Right lung (tissue), 10 donors: ENCODE measurements at places on chromosomes 1 and 21.
A peak's percentile ranks its signal among the peaks of the same experiment; 100 is the strongest.

DNA sequence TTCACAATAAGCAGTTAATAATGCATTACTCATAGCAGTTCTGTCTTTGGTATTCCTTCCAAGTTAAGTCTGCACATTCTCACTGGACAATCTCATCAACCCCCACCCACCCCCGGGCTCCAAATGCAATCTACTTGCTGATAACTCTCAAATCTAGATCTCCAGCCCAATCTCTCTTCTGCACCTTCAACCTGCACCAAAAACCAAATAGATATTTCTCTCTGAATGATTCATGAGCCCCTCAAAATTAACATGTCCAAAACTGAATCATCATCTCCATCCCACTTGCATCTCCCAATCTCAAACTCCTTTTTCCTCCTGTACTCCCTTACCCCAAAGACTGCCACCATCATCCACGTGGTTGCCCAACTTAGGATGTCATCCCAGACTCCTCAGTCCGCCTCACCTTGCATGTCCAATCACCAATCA lies 2.7 kb downstream of the DOCK7 start:
- no peak for DNase-seq

GRCh38 chr1:3172431-3173380 lies 103.7 kb downstream of the PRDM16 start:
- no peak for DNase-seq

DNA sequence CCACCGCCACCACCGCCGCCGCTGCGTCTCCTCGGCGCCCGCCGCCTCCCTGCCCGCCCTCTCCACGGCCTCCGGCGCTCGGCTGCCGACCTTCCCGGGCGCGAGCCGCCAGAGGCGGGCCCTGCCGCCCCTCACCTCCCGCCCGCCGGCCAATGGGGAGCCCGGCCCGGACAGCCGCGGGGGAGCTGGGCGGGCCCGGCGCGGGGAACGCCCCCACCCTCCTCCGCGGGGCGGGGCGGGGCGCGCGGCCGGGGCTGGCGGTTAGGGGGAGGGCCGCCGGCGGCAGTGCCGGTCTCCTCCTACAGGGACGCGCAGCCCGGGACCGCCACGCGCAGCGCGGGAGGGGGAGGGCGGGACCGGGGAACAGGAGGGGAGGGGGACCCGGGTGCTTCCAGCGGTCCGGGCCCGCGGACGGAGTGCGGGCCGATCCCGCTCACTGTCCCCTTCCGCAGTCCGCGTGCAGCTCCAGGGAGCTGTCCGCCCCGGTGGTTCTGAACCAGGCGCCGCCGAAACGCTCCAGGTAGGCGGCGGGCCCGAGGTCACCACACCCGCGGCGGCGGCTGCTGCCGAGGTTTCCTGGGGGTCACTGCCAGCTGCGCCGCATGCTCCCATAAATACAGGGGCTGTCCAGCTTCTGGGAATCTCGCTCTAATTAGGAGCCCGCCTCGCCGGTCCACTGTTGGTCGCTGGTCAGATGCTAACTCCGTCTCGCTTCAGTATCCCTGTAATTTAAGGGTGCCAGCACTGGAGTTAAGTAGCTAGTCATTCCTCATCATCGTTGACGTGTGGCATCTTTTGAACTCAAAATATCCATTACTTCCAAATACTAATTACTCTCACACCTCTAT lies at the start of gene PGBD5:
Gene PGBD5, minus strand, starts transcription at position 87 of the 848 bp plus-strand sequence. CDS start 404 bp downstream, outside the sequence.
- peak; percentile 83 for DNase-seq

GRCh38 chr21:29654855-29655254 lies 284.9 kb downstream of the GRIK1 start:
- no peak for DNase-seq

DNA sequence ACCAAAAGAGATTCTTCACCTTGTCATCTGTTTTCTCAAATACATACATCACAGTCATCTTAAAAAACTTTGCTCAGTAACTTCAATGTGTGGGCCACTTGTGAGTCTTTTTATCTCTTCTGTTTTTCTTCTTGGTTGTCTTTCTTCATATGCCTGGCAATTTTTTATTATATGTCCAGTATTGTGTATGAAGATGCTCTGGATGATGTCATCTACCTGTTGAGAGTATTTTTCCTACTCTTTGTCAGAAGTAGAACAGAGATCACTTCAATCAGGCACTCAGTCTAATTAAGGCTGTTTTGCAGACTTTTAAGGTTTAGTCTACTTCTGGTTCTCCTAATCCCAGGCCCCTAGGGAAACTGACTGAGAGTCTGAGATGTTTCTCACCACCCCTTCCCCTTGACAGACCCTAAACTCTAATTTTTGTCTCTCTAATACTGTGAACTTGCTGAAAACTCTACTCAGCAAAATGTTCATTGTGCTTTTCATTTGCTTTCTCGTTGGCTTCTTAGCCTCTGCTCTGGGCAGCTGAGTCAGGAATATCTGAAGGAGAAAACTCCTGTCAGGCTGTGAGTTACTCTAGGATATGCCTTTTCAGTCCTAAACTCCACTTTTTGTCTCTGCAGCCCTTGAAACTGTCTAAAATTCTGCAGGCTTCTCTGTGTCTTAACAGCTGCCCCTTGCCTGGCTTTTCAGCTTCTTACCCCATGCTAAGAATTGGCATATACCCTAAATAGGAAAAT lies 33.0 kb upstream of the DNAJC6 start:
- DNase-seq = no peak

DNA sequence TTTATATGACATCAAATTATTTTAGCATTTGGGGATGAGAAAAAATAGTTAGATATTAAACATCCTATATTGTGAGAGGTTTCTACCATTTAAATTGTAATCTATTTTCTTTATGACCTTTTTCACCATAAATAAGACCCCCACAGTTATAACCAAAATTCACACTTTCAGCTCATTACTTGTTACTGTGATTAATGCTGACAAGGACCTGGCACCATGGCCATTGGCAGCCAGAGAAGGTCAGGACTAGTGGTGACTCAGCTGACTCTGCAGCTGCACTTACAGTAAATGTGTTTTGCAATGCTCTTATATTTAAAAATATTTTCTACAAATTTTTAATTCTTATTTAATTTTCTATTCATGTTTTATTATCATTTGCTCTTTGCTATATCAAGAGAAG lies 133.3 kb upstream of the C1orf105 start:
- DNase-seq = no peak

DNA sequence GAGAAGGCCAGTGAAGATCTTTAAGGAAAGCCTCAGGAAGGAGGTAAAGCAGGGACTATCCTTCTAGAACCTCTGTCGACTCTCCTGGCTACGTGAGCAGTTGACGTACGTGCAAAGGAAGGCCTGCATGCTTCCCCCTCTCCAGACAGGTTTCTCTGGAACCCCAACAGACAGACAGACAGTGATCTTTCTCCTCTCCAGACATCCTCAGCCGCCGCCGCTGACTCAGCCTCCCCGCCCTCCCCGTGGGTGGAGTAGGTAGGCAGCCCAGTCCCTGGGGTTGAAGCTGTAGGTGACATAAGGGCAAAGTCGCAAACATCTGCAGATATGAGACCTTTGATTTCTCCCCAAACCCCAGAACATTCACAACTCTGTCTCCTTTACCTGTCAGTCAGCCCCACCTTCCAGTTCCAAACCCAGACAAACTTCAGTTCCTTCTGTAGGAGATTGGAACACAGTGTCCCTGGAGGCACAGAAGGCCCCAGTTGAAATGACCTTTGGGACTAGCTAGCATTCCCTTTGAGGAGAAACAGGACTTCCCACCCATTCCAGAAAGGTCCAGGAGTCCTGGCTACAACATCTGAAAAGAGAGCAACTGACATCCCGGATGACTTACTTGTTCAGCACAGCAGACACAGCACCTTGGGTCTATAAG lies 146.0 kb upstream of the JUN start:
- no peak for DNase-seq

DNA sequence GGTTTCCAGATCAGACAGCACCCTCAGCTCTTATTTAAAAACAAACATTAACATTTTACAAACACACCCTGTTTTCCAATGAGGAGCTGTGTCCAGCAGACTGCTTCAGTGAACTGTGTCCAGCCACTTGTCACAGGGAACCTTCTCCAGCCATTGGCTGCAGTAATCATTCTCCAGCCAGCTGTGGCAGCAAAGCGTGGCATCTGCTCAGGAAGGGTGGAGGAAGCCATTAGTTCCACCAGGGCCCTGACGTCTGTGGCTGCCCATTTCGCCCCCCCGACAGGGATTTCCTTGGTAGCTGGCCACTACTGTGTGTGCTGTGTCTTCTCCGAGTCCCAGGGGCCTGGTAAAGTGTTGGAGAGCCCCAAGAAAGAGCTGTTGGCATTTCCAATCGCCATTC lies 62.9 kb upstream of the SELENON start:
- no peak for DNase-seq

DNA sequence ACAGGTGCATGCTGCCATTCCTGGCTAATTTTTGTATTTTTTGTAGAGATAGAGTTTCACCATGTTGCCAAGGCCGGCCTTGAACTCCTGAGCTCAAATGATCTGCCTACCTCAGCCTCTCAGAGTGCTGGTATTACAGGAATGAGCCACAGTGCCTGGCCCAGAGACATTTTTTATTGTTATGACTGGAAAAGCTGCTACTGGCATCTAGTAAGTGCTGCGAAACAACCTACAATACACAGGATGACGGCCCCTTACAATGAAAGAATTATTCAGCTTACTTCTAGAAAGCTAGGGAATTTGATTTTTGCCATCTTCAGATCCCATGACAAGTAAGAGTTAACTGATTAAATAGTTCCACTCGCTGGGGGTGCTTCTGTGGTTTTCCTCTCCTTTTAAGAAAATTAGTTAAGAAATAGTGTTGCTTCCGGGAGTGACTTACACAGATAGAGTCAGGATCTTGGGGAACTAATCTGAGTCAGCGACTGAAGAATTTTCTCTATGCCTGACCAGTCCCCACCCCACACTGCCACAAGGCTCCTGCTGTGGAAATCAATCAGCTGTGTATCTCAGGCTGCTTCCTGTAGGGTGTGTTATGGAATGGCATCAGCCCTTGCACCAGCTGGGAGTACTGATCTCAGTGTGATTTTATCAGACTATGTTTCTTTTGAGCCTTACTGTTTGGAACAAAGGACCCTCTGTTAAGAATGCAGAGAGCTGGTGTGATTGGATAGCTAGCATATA lies 93.0 kb upstream of the BMP8A start:
- DNase-seq = no peak

DNA sequence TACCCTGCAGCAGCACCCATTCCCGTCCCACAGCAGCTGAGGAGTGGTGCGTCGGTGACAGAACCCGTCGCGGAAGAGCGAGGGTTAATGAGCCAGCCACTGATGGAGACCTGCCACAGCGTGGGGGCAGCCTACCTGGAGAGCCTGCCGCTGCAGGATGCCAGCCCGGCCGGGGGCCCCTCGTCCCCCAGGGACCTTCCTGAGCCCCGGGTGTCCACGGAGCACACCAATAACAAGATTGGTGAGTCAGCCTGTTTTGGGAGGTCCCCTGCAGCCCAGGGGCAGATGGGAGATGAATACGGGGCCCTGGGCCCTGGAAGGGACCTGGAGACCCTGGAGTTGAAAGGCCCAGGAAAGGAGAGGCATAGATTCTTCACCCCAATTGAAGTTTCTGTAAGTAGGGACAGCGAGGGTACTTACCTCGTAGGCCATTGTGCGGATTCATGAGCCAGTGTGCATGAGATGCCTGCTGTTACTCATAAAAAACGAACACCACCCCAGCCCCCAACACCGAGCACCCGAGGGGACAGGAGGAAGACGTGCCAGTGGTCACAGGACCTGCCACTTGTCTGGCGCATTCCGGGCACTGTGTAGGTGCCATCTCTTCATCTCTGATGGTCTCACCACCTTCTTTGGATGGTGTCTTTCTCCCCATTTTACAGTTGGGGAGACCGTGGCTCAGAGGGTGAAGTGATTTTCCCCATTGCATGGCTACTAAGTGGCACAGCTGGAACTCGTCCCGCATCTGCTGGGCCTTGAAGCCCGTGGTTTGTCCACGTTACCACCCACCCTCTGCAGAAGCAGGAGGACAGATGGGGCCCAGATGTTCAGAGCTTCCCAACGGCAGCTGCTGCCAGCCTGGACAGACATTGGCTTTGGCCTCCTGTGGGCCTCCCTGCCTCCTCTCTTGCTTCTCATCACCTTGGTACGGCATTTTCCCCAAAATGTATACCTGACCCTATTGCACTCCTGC lies 28.3 kb upstream of the TNFRSF1B start:
- no peak for DNase-seq

DNA sequence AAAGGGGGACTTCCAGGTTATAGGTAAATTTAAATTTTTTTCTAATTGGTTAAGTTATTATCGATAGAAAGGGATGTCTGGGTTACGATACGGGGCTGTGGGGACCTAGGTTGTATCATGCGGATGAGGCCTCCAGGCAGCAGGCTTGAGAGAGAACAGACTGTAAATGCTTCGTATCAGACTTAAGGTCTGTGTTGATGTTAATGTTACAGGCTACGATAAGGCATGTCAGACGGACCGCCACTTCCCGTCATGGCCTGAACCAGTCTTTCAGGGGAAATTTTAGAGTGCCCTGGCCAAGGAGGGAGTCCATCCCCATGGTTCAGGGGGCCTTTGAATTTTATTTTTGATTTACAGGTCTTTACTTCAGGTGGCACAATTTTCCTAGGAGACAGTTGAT lies 16.7 kb downstream of the ABCG1 start:
- DNase-seq = no peak

- DNase-seq = no peak
These were observed 394.1 kb downstream of the MATN1 start for GRCh38 chr1:30329263-30329753.

DNA sequence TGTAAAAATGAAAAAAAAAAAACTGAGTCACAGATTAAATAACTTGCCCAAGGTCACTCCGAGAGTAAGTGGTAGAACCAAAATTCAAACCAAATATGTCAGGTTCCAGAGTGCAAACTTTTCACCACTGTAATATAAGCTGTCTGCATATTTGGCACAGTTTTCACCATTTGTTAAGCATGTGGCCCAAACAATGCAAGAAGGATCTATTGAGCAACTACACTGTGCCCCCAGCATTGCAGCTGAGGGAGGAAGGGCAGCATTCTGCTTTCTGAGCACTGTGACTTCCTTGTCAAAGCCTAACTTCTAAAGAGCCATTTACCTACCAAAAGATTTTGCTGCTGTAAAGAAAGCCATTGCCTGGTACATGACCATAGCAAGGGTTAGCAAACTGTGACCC lies 133.4 kb downstream of the SYT2 start:
- peak; percentile 65 for DNase-seq

GRCh38 chr1:9273177-9273576 lies 19.5 kb upstream of the SPSB1 start:
- no peak for DNase-seq

DNA sequence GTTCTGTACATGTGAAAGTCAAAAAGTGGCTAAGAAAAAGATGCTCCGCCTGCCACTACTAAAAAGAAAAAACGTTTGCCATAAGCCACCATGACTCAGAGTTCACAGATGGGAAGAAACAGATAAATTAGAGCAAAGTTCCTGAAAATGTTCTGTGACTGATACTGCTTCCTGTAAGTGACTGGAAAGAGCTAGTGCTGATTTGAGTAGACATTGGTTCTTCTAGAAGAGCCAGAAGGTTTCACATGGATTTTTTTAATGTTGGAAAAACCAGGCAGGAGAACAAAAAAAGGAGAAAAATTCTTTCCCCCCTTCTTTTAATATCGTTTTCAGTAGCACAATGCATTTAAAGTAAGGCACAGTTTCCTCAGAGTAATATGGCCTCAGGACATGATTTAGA lies 221.4 kb downstream of the HLX start:
- DNase-seq = no peak
